GM03348 (cell line): ENCODE measurements at places on chromosomes 3 and 15.
A peak's percentile ranks its signal among the peaks of the same experiment; 100 is the strongest.

DNA sequence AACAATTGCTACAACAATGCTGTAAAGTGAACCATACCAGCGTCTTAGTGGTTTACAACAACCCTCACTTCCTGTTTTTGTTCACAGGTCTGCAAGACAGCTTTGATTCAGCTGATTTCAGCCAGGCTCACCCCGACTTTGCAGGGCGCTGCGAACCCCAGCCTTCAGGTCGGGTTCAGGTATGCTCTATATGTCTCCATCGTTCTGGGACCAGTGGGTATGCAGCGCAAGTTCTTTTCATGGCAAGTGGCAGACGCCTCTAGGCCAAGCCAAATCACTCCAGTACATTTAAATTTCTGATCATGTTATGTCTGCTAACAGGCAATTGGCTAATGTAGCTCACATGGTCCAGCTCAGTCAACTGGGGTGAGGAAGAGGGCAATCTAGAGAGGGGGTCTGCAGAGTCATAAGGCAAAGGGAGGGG, 52.4 kb upstream of the RGMA start:
- no peak for DNase-seq

DNA sequence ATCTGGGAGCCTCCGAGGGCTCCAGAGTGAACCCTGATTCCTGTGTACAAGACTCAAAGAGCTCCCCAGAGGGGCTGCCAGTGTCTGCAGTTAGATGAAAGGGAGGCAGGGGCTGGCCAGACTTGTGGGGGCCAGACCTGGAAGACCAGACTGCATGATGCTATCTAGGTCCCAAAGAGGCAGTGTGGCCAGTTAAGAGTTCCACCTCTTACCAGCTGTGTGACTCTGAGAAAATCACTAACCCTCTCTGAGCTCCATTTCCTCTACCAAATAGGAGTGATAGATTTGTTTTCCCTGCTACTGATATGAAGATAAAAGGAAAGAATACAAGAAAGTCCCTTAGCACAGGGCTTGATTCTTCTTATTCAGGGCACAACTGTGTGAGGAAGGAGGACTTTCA, 29.0 kb downstream of the ACSBG1 start:
- DNase-seq: no peak

DNA sequence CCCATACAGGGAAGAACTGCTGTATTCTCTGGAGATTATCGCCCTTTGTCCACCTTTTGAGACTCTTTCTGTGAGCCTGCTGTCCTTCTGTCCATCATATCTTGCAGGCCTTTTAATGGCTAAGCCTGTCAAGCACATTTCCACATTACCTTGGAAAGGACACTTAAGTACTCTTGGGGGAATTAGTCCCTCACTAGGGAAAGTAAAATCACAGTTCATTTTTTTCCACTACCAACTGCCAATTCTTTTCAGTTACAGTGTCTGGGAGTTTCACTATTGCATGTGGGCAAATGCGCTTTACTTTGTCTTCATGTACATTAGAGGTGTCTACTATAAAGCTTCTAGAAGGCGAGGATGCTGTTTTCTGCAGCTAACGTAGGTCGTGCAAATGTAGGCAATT, 242.1 kb downstream of the NSUN3 start:
- DNase-seq: no peak

- no peak for DNase-seq
These were observed 3.3 kb downstream of the FETUB start for GRCh38 chr3:186643493-186643892.

- DNase-seq: no peak
These were observed 38.7 kb upstream of the ASB14 start for GRCh38 chr3:57331078-57331610.

DNA sequence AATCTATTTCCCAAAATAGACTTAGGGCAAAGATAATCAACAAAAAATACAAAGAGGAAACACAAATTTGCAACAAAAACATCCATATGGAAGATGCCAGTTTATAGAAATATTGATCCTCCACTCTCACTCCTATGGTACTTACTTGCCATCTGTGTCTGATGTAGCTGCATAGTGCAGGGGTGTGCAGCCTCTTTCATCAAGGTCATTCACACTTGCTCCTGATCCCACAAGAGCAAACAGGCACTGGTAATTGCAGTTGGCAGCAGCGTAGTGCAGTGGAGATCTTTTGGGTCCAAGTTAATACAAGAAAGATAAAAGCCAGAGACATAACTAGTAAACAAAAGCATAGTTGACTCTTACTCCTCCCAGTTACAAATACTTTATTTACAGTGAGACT, 90.0 kb downstream of the ANKRD28 start:
- no peak for DNase-seq

GRCh38 chr3:197926418-197926817, 23.6 kb upstream of the RPL35A start:
- DNase-seq: no peak

GRCh38 chr15:53401503-53401902, 358.0 kb downstream of the WDR72 start:
- DNase-seq: no peak

GRCh38 chr3:3015185-3016089, 94.7 kb downstream of the IL5RA start:
- DNase-seq: no peak

- DNase-seq: peak; percentile 57
These were observed 16.1 kb downstream of the CPOX start for GRCh38 chr3:98577178-98577895.

DNA sequence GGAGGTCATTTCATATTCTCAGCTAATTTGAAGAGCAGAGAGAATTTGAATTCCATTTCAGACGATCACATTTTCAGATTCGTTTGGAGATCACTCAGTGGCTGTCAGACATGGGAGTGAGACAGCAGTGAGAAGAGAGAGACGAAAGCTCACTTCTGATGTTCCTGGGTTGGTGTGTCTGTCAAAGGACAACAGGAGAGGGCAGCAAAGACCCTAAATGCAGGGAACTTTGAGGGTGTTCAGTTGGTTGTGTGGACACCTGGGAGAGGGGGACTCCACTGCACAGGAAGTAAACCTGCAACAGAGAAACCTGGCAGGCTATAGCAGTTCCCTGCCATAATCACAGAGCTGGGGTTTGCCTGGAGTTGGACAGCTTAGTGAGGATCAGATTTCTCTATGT, 675.1 kb downstream of the SQOR start:
- DNase-seq: no peak

- peak; percentile 24 for DNase-seq
These were observed 530 bp upstream of the FBXL22 start for GRCh38 chr15:63596676-63597037.

GRCh38 chr3:157077565-157077991, 82.4 kb downstream of the CCNL1 start:
- peak; percentile 80 for DNase-seq

- DNase-seq: no peak
These were observed 788 bp downstream of the UQCC5 start for GRCh38 chr3:52537165-52537620.

DNA sequence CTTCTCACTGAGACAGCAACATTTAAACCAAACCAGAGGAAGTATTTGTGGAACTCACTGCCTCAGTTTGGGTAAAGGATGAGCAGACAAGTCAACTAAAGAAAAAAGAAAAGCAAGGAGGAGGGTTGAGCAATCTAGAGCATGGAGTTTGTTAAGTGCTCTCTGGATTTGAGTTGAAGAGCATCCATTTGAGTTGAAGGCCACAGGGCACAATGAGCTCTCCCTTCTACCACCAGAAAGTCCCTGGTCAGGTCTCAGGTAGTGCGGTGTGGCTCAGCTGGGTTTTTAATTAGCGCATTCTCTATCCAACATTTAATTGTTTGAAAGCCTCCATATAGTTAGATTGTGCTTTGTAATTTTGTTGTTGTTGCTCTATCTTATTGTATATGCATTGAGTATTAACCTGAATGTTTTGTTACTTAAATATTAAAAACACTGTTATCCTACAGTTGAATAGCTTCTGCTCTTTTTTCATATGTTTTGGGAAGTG, 23.3 kb downstream of the CLDN18 start:
- no peak for DNase-seq

GRCh38 chr3:110946810-110947209, 124.8 kb upstream of the NECTIN3 start:
- DNase-seq: no peak
